ENCODE measurements at places on chromosomes 11 and 22.

DNA sequence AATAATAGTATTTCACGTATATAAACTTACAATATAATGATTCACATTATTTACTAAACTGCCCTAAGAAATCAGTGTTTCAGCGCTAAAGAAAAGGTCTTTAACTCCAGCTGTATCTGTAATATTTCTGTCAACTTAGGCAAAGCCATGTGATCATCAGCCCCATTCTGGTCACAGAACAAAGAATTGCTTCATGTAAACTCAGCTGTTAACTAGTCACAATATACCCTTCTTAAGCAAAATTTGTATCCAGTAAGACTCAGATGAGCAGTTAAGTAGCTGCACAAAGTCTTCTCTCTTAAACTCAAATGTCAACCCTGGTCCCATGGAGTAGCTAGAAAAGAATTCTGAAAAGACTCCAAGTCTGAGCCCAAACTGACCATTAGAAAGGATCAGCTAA is 26.6 kb downstream of the HPS5 start:
- DNase-seq: no peak

DNA sequence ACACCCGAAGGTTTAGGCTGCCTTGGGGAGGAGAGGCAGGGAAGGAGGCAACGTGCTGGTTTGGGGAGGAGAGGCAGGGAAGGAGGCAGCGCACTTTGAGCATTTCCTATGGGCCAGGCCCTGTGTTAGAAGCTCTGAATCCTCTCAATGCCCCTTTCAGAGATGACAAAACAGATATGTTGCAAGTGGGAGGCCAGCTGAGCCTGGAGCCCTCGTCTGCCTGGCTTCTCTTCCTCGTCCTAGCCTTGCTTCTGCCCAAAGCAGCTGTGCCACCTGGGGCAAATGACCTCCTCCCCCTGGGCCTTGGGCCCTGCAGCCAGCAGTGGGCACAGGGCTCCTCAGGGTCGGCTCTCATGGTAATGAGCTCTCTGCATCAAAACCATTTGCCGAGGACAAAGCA is 15.3 kb upstream of the LRRC32 start:
- no peak for DNase-seq

DNA sequence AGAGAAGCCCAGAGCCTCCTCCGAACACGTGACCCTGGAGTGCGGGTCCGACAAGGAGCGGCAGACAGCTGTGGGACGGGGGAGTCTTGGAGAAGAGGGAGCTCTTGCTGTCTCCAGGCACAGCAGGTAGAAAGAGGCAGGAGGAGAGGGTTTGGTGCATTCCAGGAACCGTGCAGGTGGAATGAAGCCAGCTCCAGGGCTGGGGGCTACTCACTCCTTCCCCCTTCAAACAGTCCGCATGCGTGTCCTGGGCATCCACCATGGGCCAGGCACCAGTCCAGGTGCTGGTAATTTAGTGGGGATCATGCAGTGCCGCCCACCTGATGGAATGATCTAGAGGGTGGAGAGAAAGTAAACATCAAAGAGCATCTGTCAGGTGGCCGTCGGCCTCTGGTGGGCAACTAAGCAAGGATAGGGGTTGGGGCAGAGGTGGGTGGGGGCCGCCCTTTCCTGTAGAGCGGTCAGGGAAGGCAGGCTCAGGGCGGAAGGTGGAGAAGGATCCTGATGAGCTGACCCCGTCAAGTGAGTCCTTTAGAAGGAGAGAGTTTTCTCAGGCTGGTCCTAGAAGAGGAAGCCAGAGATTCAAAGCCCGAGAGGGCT is 850.0 kb downstream of the TBC1D22A start:
- DNase-seq: no peak

- DNase-seq: no peak
Measured at GRCh38 chr22:42080287-42080686, 787 bp downstream of the SMDT1 start.

DNA sequence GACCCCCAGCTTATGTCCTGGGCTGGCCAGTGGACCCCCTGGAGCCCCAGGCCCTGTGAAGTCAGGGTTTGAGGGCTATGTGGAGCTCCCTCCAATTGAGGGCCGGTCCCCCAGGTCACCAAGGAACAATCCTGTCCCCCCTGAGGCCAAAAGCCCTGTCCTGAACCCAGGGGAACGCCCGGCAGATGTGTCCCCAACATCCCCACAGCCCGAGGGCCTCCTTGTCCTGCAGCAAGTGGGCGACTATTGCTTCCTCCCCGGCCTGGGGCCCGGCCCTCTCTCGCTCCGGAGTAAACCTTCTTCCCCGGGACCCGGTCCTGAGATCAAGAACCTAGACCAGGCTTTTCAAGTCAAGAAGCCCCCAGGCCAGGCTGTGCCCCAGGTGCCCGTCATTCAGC is 24.6 kb downstream of the CSF2RB start:
- no peak for DNase-seq

GRCh38 chr11:117923773-117924172 is 5.4 kb downstream of the TMPRSS13 start:
- DNase-seq: no peak

DNA sequence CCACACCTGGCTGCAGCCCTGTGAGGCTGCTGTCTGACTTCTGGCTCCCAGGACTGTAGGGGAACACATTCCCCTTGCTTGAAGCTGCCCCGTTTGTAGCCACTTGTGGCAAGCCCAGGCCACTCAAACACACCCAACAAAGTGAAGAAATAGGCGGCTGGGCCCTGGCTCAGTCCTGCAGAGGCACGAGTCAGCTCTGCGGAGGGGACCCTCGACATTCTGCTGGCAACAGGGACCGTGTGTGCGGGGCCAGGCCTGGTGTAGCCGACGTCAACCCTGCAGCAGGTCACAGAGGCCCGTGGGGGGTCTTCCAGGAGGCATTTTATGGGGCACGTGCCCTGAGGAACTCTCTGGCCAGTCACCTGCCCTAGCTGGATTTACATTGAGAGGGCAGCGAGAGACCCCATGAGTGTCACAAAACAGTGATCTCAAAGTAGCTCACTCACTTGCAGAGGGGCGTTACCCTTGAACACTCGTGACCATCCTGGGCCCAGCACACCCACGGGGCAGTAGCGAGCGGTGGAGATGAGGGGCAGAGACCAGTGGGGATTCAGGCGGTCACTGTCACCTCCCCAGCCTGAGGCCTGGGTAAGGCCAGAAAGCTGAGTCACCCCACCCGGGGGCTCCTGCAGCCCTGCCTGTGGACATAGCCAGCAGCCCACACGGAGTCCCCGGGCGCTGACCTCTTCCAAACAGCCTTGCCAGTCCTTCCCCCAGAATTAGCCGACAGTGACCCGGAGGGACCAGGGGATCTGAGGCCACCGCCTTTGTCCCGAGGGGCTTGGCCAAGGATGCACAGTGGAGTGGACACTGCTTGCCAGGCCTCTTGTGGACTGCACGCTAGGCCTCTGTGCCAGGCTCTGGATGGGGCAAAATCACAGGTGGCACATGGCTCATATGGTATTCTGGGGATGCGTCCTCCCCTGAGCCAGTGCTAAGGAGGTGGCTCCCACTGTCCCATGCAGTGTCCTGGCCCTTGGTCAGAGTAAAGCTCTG is 139.5 kb downstream of the CTTN start:
- DNase-seq: no peak

DNA sequence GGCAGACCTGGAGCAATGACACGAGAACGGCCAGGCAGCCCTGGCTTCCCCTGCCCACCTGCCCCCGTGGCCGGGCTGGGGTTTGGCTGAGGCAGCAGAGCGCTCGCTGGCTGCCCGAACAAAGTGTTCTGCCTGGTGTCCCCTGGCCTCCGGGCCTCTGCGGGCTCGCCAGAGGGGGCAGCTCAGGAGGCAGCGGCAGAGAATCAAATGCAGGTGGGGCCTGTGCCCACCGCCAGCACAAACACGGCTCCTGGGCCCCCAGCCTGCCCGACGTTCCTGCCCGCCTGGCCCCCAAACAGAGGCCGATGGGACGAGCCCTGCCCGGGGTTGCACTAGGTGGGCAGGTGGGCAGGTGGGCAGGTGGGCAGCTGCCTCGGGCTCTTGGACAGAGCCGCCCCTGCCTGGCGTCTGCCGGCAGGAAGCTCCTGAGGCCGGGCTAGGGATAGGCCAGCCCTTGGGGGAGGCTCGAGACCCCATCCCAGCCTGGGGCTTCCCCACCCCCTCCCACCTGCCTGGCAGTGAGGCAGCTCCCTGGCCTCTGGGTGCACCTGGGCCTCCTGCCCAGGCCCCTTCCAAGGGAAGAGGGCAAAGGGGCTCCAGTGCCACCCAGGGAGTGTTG is 46.8 kb downstream of the CDKN1C start:
- no peak for DNase-seq

- no peak for DNase-seq
Measured at GRCh38 chr22:36743591-36744412, 32.1 kb downstream of the IFT27 start.

DNA sequence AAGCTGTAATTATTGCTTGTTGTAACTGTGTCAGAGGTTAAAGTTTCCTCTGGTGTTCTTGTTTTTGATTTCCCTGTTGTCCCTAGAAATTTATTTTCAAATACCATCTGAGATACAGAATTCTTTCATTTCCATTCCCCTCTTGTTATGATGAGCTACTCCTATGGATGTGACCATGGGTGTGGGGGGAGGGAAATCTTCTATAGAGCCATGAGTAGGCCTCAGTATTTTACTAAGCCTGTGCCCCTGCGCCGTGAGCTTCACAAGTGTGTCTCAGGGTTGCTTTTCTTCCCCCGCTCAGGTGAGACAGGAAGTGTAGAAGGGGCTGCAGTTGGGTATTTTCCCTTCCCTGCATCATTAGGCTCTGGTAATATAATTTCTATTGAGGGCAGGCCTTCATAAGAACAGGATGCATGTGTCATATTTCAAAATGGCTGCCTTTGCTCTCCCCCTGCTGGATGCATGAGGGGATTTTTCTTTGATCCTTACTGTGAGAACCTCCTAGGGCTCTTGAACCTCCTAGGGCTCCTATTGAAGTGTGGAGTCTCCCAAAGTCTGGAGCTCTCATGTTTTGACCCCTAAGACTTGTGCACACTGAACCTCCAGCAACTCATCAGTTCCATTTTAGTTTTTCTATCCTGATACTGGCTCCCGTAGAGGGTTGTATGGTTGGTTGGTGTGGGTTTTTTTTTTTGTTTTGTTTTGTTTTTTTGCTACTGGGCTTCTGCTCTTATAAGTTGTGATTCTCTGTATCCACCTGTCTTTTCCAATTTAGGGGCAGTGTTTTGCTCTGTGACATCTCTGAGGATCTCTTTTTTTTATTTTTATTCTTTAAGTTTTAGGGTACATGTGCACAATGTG is 658.2 kb downstream of the NTM start:
- no peak for DNase-seq

- no peak for DNase-seq
Measured at GRCh38 chr11:1826552-1827094, 8.2 kb upstream of the SYT8 start.

DNA sequence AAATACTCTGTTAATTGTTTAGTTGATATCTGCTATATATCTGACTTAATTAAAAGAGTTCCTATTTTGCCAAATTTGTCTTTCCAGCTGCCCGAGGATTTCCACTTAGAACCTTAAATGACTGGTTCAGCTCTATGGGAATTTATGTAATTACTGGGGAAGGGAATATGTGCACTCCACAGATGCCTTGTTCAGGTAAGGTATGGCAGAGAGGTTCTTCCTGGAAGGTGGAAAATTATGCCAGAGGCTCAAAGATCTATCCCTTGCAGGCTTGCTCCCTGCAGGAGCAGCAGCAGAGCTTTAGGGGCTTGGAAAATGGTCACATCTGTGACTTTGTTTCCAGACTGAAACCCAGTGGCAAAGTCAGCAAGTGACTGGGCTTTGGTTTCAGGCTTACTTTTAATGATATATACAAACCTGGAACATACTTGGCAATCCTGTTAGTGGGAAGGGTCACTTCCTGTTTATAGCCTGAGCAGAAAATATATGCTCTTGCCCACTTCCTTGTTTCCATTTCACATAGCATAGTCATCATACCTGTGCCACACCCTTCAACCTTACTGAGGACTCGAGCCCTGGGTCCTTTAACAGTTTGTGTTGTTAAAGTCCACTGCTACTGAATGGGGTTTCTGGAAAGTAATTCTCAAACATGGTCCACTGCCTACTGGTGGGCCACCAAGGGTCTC is 23.7 kb downstream of the WBP2NL start:
- DNase-seq: no peak

DNA sequence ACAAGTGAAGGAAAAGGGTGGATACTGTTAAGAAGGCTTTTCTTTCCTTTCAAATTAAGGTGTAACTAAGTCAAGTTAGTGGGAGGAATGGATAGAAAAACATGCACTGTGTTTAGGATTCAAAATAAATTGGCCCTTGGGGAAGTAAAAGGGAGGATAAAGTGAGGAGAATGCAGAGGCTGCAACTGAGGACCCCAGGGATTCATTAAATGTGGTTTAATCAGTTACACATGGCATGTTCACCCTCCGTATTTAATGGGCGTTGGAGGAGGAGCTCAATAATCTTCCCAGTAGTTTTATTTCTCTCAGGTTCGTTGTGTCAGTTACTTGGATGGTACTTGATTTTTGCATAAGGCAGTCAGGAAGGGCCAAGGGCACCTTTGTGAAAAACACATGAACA is 966.3 kb downstream of the JRKL start:
- DNase-seq: no peak

GRCh38 chr11:106585061-106585460 is 433.2 kb downstream of the GUCY1A2 start:
- DNase-seq: no peak

DNA sequence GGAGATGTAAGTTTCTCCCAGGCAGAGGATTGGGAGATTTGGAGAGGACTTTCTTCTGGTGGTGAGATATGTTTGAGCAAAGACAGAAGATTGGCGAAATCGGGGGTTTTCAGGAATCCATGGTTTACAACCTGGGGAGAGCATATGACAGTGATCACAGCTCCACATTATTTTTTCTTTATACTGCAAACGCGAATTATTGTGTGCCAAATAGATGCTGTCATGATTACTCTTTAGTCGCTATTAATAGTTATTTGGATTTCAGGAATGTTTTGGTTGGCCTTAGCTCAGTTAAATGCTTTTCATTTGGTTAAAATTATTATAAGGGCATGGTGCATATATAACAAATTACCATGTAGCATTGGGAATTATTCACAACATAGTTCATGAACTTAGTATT is 15.2 kb downstream of the ATXN10 start:
- no peak for DNase-seq

GRCh38 chr11:2996976-2997375 is 4.8 kb upstream of the NAP1L4 start:
- DNase-seq: no peak

DNA sequence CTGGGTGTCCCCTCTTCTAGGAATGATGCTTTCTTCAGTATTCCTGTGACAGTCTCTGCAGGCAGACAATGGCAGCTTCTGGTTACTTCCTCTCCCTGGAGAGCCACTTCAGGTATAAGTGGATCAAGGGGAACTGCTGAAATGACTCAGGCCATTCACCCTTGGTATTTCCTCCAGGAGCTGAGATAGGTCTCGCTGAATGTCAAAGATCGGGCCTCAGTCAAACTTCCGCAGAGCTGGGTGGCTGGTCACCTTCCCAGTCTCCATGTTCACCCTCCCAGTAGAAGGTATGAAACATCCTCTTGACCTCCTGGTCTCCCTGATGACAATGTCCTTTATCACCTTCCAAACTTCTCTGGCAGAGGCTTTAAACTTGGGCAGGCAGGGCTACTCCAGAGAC is 1.8 kb upstream of the ANKK1 start:
- DNase-seq: no peak

- no peak for DNase-seq
Measured at GRCh38 chr11:33531743-33532181, 168.9 kb downstream of the C11orf91 start.

GRCh38 chr11:92644595-92645445 is 324.6 kb upstream of the MTNR1B start:
- no peak for DNase-seq

All from effector memory CD8-positive, alpha-beta T cell (primary cell).